ENCODE measurements at places on chromosomes 12 and 14. TPM values are rescaled to one million over a fixed set of nuclear protein-coding genes. Genes with fewer than 3 reads are reported as not detected.

DNA sequence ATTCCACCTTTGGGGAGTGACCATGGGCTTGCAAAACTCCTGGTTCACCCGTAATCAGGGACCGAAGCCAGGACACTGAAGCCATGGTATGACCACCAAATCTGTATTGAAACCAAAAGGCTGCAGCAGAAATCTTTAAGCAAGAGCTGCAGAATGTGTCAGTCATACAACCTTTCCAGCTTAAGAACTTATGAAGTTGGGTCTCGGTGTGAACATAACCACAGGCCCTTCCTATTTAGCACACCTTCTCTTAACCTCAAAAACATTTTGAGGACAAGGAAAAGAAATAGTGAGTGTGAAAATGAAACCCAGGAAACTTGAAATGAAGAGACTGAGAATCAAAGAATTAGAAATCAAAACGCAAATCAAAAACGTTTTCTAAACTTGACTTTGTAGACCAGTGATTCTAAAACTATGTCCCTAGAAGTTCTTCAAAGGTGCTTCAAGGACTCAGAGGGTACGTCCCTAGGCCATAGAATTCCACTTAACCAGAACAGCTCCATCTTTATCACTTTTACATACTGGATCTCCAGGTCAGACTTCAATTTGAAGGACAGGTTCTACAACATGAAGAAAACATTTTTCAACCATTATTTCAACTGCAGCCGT is 231.6 kb upstream of the GRIP1 start:
- DNase-seq: no peak

DNA sequence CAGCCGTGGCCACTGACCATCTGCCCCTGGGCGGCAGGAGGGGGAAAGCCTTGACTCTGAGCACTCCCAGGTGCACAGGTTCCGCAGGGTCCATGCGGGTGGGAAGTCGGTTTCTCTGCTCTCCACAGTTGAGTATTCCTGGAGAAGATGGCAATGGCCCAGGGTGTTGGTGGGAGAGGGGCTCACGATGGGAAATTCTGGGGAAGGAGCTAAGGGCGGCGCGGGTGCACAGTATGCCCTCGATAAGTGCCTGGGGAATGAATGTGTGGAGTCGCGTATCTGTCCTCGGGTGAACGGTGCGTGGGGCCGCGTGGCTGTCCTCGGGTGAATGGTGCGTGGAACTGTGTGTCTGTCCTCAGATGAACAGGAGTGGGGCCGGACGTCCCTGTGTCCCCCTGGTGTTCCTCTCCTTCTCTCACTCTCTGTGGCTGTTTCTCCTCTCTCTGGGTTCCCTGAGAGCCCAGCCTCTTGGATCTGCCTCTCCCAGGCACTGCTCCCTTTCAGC is 38.0 kb downstream of the NOC4L start:
- no peak for DNase-seq

Gene NRL
- total RNA-seq: 1.7 TPM

DNA sequence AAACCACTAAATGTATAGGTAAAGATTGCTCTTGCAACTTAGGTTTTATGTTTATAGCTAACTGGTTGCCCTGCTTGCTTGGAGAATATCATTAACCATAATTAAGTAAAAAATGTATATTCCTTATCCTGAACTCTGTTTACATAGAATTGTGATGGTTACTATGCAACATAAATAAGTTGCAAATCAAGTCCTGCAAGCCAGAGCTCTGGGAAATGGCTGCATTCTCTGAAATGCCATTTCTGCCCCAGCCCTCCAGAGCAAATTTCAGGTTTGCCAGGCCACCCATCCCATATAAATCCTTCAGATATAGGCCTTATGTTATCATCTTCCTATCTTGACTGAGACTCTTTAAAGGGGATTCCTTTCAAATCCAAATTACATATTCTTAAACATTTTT is 118.4 kb upstream of the MYF6 start:
- peak; percentile 14 for DNase-seq

GRCh38 chr12:49809381-49809905 is 18.8 kb downstream of the NCKAP5L start:
- DNase-seq: no peak

GRCh38 chr14:105499256-105500035 is 8.4 kb downstream of the TEDC1 start:
- no peak for DNase-seq

DNA sequence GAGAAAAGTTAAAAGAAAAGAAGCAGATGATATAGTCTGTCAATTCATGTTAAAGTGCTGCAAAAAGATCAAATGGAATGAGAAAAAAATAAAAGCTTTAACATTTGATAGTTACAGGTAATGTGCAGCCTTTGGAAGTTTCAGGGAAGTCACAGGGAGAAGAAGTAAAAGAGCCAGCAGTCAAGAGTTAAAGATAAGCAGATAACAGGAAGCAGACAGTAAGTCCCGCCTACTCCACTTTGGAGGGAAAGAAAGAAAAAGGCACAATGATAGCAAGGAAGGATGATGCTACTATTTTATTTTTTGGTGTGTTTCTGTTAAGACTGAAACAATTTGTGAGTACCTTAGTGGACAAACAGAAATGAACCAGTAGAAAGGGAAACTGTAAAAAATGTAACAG is 111.1 kb upstream of the KRR1 start:
- DNase-seq: no peak

DNA sequence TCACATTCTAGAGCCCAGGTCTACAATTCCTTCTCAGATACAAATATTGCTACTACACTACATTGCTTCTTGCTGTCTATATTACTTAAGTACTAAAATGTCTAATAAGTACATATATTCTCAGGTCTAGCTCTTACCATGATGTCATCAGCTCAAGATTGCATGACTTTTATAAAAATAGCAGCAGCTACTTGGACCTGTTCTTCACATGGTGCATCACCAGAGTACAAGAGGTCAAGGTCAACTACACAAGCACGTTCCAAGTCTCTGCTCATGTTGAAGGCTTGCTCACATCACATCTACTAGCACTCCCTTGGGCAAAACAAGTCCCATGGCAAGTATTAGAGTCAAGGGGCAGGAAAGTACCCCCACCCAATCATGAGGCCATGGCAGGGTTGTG is 465.6 kb downstream of the MED13L start:
- no peak for DNase-seq

DNA sequence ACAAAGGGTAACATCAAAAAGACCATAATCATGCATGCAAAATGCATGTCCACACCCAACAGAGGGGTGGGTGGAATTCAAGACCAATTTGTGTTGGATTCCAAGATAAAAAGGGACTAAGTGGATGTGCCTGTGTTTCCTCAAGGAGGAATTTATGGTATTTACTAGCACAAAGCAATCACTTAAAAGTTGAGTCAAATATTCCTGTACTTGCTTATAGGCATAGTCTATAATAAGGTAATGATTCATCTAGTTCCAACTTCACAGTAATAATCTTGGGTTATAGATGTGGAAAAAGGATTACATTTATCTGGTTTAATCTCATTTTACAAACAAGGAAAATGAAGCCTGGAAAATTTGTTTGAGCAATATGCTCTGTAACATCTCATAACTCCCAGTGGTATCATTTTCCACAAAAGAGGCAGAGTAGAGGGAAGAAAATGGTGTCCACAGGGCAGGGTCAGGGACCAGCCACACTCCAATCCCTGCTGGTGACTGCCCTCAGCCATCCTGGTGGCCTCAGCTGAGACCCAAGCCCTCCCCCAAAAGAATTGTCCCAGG is 80.8 kb upstream of the REP15 start:
- peak; percentile 81 for DNase-seq

DNA sequence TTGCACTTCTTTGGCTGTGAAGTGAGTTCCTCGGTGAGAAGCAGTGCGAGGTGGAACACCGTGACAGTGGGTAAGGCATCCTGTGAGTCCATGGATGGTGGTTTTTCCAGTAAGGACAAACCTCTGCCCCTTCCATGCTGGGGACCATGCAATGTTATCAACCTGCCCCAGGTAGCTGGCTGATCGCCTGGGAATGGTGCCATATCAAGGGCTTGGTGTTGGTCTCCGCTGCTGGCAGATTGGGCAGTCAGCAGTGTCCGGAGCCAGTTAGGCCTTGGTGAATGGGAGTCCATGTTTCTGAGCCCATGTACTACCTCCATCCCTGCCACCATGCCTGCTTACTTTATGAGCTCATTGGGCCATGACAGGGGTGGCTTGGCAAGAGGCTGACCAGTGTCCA is 114.7 kb upstream of the C14orf180 start:
- no peak for DNase-seq

DNA sequence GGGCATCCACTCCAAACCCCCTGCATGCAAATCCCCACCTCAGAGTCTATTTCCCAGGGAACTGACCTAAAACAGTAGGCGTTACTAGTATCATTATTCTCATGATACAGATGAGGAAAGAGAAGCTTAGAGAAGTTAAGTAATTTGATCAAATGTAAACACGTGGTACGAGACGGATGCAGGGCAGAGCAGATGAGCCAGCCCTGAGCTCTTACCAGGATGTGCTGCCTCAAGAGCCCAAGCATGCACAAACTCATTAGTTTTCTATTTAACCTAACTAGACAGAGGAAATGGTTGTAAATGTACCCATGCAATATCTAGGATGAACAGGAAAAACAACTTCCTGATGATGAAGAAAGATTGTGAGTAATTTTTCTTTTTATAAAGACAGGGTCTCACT is 173.3 kb upstream of the RASSF8 start:
- DNase-seq: peak; percentile 52

DNA sequence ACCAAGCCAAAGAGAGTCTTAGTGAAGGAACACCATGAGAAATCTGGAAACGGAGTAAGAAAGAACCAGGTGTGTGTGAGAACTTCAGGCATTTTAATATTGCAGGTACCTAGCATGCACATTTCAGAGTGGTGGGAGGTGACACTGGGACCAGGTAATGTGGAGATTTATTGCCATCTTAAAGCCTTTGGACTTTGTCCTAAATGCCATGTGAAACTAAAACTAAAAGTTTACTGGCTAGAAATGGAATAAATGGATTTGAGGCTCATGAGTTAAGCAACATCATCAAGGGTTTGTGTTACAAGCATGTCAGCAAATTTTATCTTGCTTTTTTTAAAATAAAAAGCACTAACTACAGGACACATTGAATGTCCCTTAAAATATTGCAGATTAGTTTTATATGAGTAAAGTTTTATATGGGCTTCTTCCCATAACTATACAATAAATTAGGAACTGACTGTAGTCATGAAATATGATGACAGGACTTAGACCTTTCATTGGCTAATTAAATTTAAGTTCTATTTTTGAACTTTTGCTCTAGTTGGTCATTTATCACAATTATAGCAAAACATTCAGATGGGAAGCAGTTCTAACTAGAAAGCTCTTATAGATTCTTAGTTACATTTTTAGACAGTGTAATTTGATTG is 721.1 kb upstream of the NOVA1 start:
- no peak for DNase-seq

- DNase-seq: peak; percentile 8
Observed at GRCh38 chr12:7602277-7602676, 63.4 kb downstream of the APOBEC1 start.

DNA sequence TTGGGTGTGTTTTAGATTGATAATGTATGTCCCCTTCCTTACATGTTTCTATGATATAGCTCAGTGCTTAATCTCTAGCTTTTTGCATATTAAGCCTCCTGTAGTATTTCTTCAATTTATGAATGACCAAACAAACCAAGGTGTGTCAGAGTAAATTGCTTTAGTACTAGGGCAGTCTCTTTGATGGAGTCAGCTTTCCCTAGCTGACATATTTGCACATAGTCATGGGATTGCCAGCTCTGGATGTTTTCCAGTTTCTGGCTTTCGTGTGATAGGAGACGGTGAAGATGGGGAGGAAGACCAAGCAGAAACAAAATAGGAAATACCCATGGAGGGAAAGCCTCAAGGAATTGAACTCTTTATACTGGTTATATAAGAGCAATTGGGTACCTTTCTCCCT is 148.9 kb downstream of the PLEKHA5 start:
- DNase-seq: no peak

Gene KRT2
- 0.23 TPM for total RNA-seq

DNA sequence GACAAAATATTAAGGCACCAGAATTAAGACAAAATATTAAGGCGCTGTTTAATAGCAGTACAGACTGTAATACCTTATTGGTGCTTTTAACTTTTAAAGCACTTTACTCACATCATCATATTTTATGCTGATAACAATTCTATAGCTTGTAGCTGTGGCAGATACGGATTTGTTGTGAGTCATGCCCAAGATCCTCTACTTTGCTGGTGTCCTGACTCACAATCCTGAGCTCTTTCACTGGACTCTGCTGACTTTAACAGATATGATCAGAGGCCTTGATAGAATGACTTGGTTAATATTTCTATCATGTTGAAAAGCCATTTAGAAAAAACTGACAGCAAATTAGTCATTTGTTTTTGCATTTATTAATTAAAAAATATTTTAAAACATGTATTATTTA is 99.0 kb upstream of the PKP2 start:
- DNase-seq: peak; percentile 45

DNA sequence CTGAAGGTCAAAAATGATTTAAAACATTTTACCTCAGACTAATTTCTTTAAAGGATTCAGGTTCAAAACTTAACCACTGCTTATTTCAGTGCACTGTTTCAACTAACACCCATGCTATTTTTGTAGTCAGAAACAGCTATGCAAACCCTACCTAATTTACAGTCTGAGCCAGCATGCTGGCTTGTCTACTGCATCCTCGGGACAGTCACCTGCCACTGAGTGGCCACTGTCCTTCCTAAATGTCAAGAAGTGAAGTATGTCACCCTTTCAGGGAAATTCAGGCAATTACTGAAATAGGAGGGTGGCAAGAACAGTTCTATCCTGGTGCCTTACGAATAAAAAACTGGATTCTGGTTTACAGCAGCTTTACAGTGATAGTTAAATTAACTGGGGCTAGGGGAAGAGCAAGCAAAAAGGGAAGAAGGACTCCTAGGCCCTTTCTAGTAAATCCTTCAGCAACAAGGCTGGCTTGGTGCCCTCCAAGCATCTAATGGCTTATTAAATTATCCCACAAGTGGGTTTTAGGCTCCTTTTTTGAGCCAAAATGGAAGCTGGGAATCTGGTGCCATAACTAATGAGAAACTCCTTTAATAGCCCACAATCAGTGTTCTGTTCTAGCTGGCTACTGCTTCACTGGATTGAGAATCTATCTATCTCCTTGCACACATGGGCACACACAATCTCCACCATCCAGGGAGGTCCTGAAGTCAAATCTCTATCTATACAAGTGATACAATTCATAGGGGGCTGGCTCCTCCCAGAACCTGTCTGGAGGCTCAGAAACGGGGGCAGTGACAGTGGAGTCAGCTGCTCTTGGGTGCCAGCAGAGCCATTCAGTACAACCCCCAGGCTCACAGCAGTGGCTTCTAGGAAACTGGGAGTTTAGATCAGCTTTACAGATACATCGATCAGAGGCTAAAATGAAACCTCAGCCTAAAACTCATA is 43.4 kb downstream of the SH2B3 start:
- no peak for DNase-seq

DNA sequence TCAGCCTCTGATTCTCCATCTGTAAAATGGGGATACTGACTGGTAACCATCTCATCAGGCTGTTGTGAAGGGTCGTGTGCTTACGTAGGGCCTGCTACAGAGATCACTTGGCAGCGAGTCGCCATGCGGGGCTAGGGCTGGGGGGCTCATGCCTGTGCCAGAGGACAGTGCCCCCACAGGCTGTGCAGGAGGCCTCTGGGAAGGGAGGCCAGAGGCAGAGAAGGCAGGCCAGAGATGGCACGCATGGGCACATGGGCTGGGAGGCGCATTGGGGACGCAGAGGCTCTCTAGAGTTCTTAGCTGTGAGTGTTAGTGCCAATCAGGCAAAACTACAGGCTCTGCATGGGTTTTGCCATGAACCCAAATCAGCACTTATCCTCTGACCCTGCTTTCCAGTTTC is 3.5 kb upstream of the BDKRB2 start:
- no peak for DNase-seq

Gene RTL1
- total RNA-seq: not detected

Gene FOXG1
- total RNA-seq: not detected

Gene SPIC
- total RNA-seq: not detected

Gene FUT8
- total RNA-seq: 132 TPM

- peak; percentile 41 for DNase-seq
Observed at GRCh38 chr12:71731439-71732356, 23.0 kb upstream of the RAB21 start.
